ENCODE measurements at places on chromosomes 4 and X. TPM values are rescaled to one million over a fixed set of nuclear protein-coding genes. Genes with fewer than 3 reads are reported as not detected.

GRCh38 chr4:61886131-61886530, 686.0 kb downstream of the ADGRL3 start:
- H3K4me3 ChIP-seq = no peak overlapping the region
- H3K36me3 ChIP-seq = no peaks in the 10 kb centered on the region
- no peak overlapping the region for H3K27ac ChIP-seq
- no peaks in the 10 kb centered on the region for H3K27me3 ChIP-seq
- no peak for DNase-seq

- H3K4me3 ChIP-seq = no peak overlapping the region
- H3K36me3 ChIP-seq = no peaks in the 10 kb centered on the region
These were observed 16.8 kb downstream of the REPS2 start for GRCh38 chrX:16963216-16963615.

GPR50 gene
- polyA plus RNA-seq = not detected

DNA sequence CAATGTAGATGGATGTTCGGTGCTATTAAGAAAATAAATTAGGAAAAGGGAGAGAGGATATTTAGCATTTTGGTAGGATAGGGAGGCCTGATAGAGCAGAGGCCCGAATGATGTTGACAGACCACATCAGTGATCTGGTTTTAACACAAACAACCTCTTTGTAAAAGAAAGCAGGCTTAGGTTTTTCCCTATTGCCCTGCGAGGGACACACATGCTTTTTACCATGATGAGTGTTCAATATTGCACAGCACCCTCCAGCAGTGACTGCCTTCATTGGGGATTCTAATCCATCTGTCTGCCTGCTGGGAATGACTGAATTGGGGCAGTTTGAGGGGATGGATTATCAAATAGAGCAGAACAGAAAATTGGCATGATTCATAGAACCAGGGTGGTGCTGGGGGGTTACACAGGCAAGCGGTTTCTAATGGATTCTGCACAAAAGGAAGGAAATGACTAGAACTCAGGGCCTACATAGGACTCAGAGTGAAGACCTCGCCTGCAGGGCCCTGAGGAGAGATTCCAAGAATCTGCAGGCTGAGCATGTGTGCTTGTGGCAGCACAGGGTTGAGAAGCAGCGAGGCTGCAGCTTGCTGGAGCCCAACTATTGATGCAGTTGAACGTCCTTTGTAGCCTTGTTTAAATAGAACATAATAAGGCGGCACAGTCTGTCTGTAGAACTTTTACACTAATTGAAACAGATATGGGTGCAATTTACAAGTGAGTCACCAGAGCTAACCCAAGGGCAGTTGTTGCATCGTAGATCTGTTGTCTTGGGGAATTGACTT, 58.0 kb downstream of the RHOH start:
- DNase-seq = no peak
- no peak overlapping the region for H3K27ac ChIP-seq
- H3K4me3 ChIP-seq = no peak overlapping the region
- no peaks in the 10 kb centered on the region for H3K27me3 ChIP-seq

GRCh38 chrX:40805404-40805803, 70.1 kb upstream of the MED14 start:
- H3K27ac ChIP-seq = no peak overlapping the region
- no peak for DNase-seq
- H3K4me1 ChIP-seq = no peaks in the 10 kb centered on the region
- H3K4me3 ChIP-seq = no peak overlapping the region

DNA sequence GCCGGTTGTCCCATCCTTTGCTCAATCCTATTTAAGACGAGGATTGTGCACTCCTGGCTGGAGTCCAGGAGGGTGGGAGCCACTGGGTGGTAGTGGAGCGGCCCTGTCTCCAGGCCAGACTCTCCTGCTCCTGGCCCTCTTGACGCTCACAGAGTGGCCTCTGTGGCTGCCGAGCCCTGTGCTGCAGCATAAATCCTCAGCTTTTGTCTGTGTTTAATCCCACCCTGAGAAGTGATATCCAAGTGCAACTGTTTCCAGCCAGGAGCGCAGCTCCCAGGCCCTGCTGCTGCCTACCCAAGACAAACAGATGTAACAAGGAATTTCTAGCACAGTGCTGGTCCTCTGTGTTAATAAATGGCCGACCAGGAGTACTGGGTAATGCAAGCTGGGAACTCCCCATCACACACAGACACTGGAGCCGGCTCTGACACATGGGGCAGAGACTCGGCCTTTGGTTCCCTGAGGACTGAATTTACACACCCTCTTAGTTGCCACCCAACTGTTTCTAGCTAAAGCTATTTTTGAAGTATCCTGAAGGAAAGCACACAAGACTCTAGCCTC, 85.3 kb downstream of the GATB start:
- H3K27me3 ChIP-seq = no peaks in the 10 kb centered on the region
- H3K4me3 ChIP-seq = no peak overlapping the region
- H3K27ac ChIP-seq = no peak overlapping the region
- no peaks in the 10 kb centered on the region for H3K4me1 ChIP-seq
- H3K36me3 ChIP-seq = peaks cover 11% of the 10 kb centered on the region

GRCh38 chr4:69718396-69719271, 41.8 kb downstream of the SULT1B1 start:
- peaks cover 16% of the 10 kb centered on the region for H3K4me1 ChIP-seq
- no peaks in the 10 kb centered on the region for H3K27me3 ChIP-seq
- H3K4me3 ChIP-seq = no peak overlapping the region
- peak; percentile 36 for DNase-seq

All from CD14-positive monocyte (primary cell).